ENCODE measurements at places on chromosomes 7 and 10.

DNA sequence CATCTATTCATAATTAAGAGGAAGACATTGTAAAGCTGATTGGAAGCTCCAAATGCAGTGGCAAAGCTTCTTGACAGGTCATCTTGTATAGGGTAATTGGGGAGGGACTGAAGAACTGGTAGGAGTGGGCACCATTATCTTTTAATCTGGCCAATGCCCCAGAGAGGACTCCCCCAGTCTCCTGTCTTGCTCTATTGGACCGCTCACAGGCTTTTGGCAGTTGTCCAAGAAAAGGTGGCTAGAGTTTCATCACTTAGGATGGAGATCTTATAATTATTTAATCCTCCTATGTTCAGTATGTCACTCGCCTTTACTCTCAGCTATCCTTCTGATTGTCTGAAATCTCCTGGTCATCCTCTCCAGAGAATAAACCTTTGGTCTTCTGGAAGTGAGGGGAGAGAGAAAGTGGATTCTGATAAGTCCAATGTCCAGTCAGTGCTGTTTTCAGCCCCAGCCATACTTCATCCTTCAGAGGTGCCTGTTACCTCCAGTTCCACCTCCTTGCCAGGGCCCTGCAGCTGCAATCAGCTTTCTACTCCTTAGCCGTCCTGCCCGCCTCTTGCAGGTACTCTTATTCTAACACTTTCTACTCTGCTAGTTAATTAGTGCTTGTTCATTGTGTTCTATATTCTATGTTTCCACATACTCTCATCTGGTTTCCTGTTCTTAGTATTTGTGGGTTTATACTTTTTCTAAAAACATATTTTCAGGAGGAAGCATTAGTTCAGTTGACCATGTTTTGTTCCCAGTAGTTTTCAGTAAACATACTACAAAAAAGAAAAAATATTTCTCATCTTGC is 241.6 kb downstream of the NSUN6 start:
- DNase-seq = no peak

GRCh38 chr7:64541438-64542359 is 21.2 kb downstream of the ZNF680 start:
- no peak for DNase-seq

- no peak for DNase-seq
Measured at GRCh38 chr7:158963771-158964241, 107.4 kb downstream of the DYNC2I1 start.

- no peak for DNase-seq
Measured at GRCh38 chr7:30199271-30199670, 64.5 kb downstream of the MTURN start.

- no peak for DNase-seq
Measured at GRCh38 chr10:5360318-5360915, 4.3 kb upstream of the UCN3 start.

- DNase-seq = no peak
Measured at GRCh38 chr7:138460176-138460648, at the start of gene TRIM24. TSS of gene TRIM24 (plus strand) at chr7:138460259. CDS start at chr7:138460549, 290 bp downstream.

DNA sequence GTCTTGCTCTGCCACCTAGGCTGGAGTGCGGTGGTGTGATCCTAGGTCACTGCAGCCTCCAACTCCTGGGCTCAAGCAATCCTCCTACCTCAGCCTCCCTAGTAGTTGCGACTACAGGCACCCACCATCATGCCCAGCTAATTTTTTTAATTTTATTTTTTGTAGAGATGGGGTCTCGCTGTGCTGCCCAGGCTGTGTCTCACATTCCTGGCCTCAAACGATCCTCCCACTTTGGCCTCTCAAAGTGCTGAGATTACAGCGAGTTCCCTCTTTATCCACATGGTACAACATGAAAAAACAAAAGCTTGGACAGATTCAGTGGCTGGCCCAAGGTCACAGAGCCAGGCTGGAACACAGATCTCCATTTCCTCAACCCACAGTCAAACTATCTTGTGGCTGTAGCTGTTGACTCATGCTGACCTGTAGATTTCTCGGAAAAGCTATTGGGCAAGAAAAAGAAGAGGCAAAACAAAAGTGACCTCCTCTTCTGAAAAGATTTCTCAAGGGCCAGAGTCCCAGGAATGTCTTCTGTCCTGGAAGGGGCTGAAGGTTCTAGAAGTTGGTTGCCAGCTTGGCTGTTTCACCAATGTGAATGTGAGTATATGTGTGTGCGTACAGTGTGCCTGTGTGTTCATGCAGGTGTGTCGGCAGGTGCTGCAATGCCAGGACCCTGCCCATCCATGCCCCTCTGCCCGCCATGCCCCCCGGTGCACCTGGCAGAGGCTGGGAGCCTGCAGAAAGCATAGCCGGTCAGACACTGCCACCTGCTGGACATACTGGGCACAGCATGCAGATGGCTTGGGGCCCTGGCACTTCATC is 28.4 kb downstream of the TMEM130 start:
- peak; percentile 57 for DNase-seq

- no peak for DNase-seq
Measured at GRCh38 chr10:61529208-61529607, 76.0 kb upstream of the TMEM26 start.

DNA sequence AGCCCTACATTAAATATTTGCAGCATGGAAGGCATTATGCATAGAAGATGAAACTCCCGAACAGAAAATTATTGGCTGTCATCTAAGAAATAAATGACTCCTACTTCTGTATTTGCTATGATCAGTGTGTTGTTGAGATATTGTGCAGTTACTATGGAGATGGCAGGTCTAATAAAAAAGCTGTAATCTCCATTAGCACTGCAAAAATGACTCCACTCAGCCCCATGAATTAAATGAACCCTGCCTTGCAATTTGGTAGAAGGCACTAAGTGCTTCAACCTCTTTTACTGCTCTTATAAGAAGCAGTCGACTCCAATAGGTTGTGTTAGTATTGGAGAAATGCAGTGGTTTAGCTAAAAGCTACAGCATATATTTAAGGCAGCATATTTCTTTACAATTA is 290.0 kb upstream of the PHYHIPL start:
- no peak for DNase-seq

DNA sequence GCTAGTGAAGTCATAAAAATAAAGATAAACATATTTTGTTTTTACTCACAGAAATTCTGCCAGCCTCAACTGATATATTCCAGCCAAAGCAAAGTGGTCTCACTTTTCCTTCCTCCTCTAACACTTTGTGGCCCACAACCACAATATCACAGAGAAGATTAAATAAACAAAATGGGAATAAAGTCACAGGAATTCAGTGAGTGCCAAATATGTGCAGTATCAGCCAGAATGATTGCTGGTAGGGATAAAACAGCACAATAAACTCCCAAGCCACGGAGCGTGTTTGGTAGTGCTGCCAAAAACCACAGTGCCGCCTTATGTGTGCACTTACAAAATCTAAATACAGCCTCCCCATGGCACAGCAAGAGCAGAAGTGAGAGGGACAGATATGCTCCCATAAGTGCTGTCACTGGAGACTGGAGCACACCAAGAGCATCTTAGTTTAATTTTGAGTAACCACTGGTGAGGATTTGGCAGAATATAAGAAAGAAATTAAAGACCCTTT is 155.8 kb downstream of the POM121L12 start:
- DNase-seq = no peak

- DNase-seq = no peak
Measured at GRCh38 chr10:101120884-101121653, 10.0 kb upstream of the TLX1 start.

DNA sequence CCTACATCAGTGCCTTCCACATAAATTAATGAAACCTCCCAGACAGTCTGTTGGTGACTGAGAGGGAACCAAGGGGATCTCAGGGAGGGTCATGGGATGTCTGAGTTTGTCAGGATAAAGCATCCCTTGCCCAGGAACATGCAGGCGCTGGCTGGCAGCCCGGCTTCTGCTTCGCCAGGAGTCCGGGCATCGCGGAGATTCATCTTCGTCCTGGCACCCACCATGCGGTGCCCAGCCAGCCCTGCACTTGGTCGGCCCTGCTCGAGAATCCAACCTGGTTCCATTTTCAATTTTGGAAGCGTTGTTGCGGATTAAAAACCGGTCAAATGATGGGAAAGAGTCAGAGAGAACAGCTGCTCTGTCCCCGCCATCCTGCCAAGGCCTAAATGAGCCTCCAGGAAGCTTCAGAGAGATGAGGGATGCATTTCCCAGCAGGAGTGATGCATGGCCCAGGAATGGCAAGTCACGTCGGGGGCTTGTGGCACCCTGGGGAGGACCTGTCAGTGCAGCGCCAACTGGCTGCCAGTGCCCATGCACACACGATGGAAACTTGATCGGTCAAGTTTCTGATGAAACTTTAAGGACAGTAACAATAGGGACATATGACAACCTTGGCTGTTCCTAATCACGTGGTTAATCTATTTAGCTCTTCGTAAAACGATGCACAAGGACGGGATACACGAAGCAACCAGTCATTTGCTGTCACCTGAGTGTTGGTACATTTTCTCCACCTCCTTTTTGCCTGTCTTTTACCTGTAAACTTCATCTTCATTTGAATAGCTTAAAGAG is 260.8 kb upstream of the MKI67 start:
- no peak for DNase-seq

DNA sequence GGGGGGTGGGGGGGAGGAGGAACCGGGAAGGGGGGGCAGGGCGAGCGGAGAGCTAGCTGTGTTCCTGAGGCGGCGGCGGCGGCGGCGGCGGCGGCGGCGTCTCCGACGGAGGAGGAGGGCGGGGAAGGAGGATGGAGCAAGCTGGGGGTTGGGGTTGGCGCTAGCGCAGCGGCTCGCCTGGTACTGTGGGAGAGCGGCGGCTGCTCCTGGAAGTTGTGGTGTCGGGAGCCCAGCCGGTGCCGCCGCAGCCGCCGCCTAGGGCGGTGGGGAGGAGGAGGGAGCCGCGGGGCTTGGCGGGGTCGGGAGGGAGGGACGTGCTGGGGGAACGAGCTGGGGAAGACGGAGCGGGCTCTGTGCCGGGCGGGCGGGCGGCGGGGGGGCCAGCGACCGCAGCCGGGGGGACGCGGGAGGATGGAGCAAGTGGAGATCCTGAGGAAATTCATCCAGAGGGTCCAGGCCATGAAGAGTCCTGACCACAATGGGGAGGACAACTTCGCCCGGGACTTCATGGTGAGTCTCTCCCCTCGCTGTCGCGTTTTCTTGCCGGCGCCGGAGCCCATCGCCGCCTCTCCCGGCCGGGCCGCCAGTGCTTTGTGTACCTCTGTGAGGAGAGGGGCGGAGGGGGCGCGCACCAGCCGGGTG is at the start of gene PTPN12:
PTPN12 (plus strand) TSS at position 160 of the 642 bp plus-strand sequence; CDS start at position 412, 252 bp downstream.
- peak; percentile 47 for DNase-seq

DNA sequence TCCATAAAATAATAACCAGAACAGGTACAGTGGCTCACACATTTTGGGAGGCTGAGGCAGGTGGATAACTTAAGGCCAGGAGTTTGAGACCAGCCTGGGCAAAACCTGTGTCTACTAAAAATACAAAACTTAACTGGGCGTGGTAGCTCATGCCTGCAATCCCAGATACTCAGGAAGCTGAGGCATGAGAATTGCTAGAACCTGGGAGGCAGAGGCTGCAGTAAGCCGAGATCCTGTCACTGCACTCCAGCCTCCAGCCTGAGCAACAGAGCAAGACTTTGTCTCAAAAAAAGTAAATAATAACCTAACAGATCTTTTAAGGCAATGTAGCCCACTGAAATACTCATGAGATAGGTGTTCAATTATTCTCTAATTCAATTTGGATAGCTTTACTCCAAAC is 107.1 kb upstream of the ASAH2 start:
- no peak for DNase-seq

GRCh38 chr7:139541600-139542307 is 18.3 kb downstream of the CLEC2L start:
- no peak for DNase-seq

- no peak for DNase-seq
Measured at GRCh38 chr10:118467200-118467599, 125.1 kb upstream of the FAM204A start.

DNA sequence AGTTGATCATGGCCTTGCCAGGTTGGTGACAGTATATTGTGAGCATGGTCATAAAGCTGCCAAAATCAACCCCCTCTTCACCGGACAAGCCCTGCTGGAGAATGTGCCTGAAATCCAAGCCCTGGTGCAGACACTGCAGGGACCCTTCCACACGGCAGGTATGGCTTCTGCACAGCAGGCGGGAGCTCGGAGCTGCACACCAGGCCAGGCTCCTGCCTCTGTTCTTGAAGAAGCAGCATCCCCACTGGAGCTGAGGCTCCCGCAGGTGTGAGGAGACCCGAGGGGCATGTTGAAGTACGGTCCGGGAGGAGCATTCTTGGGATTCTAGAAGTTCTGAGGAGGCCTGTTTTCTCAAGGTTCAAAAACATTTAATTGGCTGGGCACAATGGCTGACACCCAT is 12.7 kb downstream of the DHTKD1 start:
- DNase-seq = no peak

DNA sequence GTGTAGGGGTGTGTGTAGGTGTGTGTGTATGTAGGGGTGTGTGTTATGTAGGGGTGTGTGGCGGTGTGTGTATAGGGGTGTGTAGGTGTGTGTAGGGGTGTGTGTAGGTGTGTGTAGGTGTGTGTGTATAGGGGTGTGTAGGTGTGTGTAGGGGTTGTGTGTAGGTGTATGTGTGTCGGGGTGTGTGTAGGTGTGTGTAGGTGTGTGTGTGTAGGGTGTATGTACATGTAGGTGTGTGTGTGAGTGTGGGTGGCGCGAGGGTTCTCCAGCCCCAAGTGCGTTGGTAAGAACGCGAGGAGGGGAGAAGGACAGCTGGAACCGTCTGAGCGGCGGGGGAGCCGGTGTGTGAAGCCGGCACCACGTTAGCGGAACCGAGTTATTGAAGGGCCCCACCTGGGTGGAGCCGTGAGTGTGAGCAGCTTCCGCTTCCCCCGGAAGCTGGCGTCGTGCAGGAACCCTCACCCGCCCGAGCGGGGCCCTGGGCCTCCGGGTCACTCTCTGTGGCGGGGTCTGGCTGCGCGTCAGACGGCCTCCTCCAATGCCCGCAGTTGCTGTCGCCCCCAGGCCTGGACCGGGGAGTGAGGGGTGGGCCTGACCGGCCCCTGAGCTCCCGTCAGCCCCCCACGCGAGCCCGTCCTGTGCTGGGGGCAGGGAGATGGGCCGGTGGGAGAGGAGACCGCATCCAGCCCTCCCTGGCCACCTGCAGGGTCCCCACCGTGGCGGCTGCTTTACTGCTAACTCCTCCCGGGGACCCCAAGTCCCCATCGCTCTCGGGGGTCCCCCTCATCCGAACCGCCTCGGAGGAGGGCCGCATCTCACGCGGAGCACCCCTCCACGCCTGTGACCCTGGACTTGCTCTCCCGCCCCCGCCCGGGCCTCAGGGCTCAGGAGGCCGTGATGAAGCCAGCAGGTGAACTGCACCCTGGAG is 49.6 kb upstream of the PSMG3 start:
- no peak for DNase-seq

DNA sequence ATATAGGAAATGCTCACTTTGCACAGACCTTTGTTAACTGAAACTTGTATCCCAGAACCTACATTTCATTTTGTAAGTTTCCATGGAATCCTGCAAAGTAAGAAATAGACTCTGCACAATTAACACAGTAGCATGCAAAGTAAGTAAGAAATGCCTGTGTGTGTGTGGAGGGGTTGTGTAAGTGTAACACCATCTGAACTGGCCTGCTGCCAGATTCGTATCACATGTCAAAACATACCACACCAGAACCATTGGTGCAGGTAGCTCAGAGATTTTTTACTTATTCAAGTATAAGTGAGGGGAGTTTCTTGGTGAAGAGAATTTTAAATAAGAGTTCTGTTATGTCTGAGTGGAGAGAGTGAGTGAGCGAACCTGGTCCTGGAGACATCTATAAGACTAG is 17.9 kb upstream of the DDX21 start:
- DNase-seq = no peak

- DNase-seq = no peak
Measured at GRCh38 chr10:125692601-125693523, 9.9 kb upstream of the TEX36 start.

GRCh38 chr7:154729056-154729455 is 273.9 kb downstream of the PAXIP1 start:
- DNase-seq = no peak

- DNase-seq = no peak
Measured at GRCh38 chr10:76190634-76191270, 759.3 kb downstream of the LRMDA start.
